ENCODE measurements at places on chromosomes 6 and 20.

- DNase-seq = no peak
Measured at GRCh38 chr6:155080881-155081845, 86.0 kb downstream of the TIAM2 start.

DNA sequence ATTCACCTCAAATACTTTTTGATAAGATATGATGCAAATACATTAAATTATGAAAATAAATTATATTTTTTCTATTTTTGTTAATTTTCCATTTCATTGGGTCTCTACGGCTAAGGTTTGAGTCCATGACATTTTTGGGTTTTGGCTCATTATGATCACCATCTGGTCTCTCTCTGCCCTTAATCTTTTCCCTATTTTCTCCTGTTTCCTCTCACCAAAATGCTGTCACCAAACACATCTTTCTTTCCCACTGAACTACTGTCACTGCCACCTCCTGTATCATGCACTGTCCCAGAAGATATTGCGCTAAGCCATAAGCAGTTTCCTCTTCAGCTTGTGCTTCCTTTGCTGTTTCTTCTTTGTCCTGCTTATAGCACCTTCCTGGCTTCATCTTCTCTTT lies 42.0 kb upstream of the OGFRL1 start:
- no peak for DNase-seq

DNA sequence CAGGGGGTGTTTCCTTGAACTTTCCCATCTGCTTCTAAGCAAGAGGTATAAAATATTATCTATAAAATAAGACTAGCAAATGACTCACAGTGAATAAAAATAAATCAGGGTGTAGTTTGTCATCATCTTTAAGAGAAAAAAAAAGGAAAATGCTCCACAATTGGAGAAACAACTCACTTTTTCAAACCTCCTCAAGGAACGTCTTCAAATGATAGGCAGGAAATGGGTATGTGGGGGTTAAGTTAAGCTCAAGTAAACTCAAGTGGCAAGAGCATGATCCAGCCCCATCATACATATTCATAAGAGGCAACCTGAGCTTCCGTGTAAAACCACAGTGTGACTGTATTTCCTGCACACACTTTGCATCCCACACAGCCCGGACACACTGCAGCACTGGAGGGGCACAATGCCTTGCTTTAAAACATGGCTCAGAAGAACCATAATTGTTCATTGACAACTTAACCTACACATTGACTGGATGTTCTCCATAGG lies 58.5 kb upstream of the CEP85L start:
- peak; percentile 84 for DNase-seq

GRCh38 chr20:59765599-59766177 lies 161.3 kb downstream of the PHACTR3 start:
- DNase-seq = no peak

GRCh38 chr6:79440598-79440997 lies 96.6 kb downstream of the LCA5 start:
- DNase-seq = no peak

- DNase-seq = no peak
Measured at GRCh38 chr6:85066266-85066665, 301.9 kb upstream of the TBX18 start.

GRCh38 chr20:61521687-61522420 lies 269.8 kb downstream of the CDH4 start:
- no peak for DNase-seq

DNA sequence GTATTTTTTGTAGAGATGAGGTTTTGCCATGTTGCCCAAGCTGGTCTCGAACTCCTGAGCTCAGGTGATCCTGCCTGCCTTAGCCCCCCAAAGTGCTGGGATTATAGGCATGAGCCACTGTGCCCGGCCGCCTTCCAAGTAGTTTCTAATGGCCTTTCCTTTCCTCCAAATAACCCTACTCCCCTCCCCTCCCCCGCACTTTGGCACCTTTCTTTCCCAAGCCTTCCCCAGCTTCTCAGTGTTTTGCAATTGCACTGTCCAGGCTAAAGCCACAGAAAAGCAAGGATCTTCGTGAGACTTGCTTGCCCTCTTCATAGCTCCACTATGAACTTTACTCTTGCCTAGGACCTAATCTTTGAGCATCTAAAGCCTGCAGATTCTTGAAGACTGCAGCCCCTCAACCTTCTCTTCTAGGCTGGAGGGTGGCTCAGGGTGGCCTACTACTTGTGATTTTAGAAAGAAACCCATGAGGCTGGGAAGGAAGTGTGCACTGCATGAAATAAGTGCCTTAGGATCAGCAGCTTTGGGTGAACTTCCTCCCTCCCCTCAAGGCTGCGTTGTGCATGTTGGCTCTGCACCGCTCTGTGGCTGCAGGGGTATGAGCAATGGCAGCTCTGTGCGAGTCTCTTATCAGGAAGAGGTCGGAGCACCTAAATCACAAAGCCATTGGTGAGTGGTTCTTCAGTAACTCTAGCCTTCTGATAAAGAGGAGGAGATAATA lies 152.4 kb upstream of the SNX9 start:
- DNase-seq = no peak

DNA sequence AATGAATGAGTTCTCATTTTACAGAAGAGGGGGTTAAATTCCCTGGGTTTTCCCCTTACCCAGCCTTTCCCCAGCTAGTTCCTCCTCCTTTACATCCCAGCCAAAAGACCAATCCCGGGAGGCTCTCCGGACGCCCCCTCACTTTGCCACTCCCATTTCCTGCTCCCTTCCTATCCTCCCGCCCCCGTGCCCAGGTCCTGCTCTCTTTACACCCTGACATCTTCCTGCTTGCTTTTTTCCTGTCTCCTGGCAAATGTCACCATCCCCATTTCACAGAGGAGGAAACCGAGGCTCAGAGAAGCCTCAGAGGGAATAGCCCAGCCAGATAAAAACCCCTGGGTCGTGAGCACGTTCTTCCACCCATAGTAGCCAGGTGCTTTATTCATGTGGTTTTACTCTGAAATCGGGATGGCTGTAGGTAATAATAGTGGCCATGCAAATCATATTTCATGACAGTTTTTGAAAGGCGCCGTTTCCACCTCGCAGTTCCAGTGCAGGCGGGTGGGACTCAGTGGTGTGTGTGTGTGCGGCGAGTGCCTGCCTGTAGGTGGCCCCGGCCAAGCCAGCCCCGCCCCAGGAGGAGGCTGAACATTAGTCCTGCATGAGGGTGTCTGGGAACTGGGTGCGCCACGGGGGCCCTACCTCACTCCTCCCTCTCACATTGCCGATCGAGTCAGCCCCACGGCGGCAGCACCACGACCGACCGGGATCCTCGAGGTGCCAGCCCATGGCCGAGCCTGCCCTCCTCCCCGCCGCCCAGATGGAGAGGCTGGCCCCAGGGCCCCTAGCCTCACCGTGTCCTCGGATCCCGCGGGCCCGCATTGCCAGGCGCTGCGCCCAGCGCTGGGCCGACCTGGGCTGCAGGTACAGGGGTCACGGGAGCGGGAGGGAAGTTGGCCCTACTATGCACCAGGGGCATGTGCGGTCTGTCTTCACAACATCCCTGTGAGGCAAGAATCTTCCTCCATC lies at the start of gene ARHGAP40:
Gene ARHGAP40, plus strand, starts transcription at position 594 of the 969 bp plus-strand sequence.
- peak; percentile 6 for DNase-seq

DNA sequence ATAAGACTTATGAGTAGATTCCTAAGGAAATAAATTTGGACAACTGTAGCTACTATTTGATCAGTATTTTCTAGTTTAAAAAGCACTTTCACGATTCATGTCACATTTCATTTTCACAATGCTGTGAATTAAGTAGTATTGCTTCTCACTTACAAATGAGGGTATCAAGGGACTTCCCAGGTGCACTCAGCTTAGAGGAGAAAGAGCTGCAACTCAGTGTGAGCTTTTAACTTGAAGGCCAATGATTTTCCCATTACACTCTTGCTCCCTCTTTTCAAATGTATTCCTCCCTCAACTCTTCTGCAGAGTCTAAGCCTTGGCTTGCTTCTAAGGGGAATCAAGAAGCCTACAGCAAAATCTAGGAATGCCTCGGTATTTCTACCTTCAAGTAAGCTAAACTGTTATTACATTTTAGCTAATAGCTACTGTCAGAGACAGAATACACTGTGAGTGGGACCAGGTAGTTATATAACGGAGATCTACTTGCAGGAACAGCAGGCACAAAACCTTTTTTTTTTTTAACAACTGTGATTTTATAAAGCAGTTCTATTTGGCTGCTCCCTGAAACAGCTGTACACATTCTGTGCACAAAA lies 339.0 kb downstream of the SYNE1 start:
- no peak for DNase-seq

- DNase-seq = no peak
Measured at GRCh38 chr6:137016356-137016755, 28.4 kb downstream of the IL20RA start.

- DNase-seq = no peak
Measured at GRCh38 chr6:68892452-68892851, 257.4 kb downstream of the ADGRB3 start.

DNA sequence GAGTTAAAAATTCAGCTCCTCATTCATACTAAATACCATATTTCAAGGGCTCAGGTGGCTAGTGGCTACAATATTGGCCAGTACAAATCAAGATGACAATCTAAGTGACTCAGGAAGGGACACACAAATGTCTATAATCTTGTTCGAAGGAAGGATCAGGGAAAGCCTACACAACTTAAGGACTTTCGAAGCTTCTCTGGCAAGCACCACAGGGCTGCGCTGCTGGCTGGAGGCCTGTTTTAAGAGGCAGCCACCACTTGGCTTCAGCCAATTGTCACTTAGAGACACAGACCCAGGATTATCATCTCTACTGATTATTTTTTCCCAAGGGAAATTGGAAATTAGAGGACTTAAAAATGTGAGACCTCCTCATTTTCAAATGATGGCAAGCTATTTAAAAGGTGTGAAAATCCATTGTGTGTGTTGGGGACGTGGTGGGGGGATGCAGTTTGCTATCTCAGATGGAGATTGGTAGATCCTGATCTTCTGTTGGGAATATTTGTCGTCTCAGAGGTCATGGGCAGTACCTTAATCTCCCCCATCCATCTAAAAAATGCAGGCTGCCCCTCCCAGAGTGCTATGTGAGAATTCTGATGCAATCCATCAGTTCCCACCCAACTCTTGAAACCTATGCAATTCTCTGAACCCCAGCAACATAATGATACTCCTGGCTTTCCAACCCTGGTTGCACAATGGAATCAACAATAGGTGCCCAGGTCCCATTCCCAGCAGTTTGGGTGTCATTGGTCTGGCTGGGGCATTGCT lies 11.3 kb downstream of the ARHGAP40 start:
- DNase-seq = no peak

DNA sequence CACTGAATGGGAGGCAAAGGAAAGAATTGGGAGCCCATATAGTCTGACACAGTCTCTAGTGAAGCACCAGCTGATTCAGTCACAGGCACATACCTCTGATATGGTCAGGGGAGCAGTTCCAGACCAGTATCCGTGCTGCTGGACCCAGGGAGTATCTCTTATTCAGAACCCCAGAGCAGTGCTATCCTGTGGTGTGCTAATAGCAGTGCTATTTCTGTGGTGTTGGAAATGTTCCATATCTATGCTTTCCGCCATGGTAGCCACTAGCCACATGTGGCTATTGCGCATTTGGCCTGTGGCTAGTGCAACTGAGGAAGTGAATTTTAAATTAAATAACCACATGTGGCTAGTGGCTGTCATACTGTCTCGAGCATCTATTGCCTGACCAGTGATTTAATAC lies 11.0 kb downstream of the SCUBE3 start:
- no peak for DNase-seq

GRCh38 chr20:57751411-57751810 lies 41.6 kb upstream of the PMEPA1 start:
- no peak for DNase-seq

GRCh38 chr6:84771756-84772356 lies 7.5 kb upstream of the TBX18 start:
- no peak for DNase-seq
